A673 (cell line): ENCODE measurements at places on chromosomes 16 and 17.

GRCh38 chr17:20779521-20779920 is 200.0 kb downstream of the CDRT15L2 start:
- DNase-seq, result no peak

- no peak for DNase-seq
Observed at GRCh38 chr16:79618041-79618691, 17.6 kb upstream of the MAF start.

DNA sequence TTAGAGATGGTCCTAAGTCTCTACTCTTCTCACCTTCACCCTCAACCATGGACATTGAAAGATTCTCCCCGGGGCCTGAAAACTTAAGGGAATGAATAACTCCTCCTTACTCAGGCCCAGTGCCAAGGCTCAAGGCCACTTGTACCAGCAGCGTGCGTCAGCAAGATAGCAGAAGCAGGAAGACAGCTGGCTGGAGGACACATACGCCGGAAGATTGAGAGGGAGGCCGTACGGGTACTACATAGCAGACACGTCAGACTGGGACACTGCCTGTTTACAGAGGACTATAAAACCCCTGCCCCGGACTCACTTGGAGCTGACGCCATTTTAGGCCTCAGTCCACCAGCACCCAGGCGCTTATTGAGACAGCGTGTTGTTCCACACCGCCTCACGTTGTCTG is 75.8 kb upstream of the MED13 start:
- DNase-seq, result no peak

DNA sequence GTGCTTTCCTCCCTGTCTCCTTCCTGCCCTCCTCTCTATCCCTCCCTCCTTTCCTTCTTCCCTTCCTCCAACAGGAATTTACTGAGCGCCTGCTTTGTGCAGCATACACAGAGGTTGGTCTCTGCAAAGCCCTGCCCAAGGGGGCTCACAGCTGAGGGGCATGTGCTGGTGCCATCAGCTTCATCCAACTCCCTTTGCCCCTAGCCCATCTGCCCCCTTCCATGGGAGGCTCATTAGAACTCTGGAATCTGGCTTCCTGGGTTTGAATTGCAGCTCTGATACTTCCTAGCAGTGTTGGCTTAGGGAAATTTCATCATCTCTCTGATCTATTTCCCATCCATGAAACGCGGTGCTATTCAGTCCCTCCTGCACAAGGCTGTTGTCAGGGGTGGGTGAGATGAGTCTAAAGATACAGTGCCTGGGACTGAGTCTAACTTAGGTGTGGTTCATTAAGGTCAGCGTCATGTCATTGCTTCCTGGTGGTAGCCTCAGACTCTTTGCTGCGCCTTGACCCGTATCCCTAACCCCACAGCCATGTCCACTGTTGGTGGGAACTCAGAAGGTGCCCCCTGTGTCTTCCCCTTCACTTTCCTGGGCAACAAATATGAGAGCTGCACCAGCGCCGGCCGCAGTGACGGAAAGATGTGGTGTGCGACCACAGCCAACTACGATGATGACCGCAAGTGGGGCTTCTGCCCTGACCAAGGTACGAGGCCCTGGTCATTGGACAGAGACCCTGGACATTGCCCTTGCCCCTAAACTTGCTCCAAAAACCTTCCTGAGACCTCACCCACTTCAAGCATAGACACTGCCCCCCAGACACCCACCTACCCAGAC is 10.3 kb downstream of the MMP2 start:
- DNase-seq, result no peak

DNA sequence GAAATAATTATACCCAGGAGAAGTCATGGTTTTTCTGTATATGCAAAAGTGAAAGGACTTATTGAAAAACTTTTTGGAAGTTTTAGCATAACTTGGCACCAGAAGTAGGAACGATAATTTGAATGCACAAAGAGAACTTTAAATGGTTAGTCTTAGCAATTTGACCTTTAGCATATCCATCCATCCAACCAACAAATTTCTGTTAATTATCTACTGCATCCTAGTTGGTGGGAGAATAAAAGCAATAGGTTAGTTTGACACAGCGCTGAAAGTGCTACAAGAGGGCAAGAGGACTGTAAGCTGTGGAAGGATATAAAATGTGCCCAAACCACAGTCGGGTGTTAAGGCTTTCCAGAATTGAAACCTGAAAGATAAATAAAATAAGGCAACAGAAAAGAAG is 17.6 kb downstream of the SPAG9 start:
- DNase-seq, result no peak

- no peak for DNase-seq
Observed at GRCh38 chr17:74898376-74898946, 5.0 kb upstream of the FADS6 start.

GRCh38 chr16:12141073-12141951 is 164.8 kb downstream of the SNX29 start:
- DNase-seq, result no peak

- DNase-seq, result no peak
Observed at GRCh38 chr16:80100186-80100585, 440.6 kb upstream of the DYNLRB2 start.

GRCh38 chr16:68281368-68282063 is 17.2 kb downstream of the SLC7A6 start:
- DNase-seq, result no peak

- no peak for DNase-seq
Observed at GRCh38 chr17:16927641-16928321, 44.1 kb downstream of the TNFRSF13B start.

GRCh38 chr16:26197707-26198106 is 505.9 kb downstream of the HS3ST4 start:
- no peak for DNase-seq

- no peak for DNase-seq
Observed at GRCh38 chr16:88883946-88884345, 17.5 kb upstream of the PABPN1L start.

- DNase-seq, result no peak
Observed at GRCh38 chr17:13337151-13337550, 264.6 kb downstream of the HS3ST3A1 start.

DNA sequence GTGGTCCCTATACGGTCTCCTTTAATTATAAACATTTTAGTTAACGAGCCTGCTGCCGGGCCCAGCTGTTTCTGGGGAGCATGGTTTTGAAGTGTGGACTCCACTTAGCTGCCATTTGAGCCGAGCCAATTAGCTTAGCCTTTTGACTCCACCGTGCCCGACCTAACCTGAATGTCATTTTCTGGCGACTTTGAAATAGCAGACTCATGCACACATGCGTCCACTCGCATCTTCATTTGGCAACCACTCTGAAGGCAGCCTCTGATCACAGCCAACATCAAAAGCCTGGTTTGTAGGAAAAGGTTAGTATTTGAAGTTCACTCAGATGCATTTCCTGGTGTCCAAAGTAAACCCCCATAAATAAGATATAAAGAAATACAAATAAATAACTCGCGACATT is 16.8 kb downstream of the AXIN2 start:
- DNase-seq, result no peak

GRCh38 chr16:20072874-20073202 is 852 bp downstream of the GPR139 start:
- DNase-seq, result no peak

- peak; percentile 91 for DNase-seq
Observed at GRCh38 chr17:82205720-82206508, 6.7 kb downstream of the CCDC57 start.

GRCh38 chr16:3088925-3089716 is 10.0 kb downstream of the ZSCAN10 start:
- no peak for DNase-seq

- no peak for DNase-seq
Observed at GRCh38 chr16:64540434-64540833, 581.4 kb downstream of the CDH11 start.

- DNase-seq, result no peak
Observed at GRCh38 chr17:63399316-63399715, 46.8 kb downstream of the CYB561 start.

DNA sequence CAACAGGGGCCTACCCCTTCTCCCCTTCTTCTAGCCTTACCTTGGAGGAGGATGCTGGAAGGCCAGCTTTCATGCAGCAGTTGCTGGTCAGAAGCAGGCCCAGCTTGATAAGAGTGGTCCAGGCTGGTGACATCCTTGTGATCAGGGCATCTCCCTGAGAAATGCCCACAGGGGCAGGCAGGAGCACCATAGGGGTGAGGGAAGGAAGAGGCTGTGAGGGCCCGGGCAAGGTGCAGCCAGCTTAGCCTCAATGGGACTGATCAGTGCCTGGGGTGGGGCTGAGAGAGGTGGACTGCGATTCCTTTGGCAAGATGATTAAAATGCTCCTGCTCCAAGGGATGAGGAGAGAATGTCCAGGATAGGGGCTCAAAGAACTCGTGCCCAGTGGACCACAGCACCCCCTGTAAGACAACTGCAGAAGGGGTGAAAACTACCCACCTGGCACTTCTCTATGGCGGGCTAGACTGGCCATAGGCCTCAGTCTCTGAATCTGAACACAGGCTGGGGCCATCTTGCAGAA is 9.5 kb upstream of the GALK1 start:
- DNase-seq, result no peak

DNA sequence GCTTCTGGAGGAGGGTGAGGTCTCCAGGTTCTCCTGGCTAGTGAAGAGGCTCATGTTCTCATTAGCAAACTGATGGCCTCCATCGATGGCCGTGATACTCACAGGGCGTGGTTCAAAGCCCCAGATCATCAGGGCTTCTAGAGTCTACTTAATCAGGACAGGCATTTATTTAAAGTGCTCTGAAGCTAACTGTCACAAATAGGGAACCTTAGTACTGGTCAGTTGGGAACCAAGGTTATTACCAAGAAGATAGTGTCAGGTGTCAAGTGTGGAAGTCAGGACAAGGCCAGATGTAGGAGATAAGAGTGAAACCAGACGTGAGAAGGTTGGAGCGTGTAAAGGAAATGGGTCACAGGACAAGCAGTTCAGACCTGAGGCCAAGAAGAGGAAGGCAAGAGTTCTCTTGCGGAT is 56.9 kb downstream of the PIGL start:
- DNase-seq, result no peak

DNA sequence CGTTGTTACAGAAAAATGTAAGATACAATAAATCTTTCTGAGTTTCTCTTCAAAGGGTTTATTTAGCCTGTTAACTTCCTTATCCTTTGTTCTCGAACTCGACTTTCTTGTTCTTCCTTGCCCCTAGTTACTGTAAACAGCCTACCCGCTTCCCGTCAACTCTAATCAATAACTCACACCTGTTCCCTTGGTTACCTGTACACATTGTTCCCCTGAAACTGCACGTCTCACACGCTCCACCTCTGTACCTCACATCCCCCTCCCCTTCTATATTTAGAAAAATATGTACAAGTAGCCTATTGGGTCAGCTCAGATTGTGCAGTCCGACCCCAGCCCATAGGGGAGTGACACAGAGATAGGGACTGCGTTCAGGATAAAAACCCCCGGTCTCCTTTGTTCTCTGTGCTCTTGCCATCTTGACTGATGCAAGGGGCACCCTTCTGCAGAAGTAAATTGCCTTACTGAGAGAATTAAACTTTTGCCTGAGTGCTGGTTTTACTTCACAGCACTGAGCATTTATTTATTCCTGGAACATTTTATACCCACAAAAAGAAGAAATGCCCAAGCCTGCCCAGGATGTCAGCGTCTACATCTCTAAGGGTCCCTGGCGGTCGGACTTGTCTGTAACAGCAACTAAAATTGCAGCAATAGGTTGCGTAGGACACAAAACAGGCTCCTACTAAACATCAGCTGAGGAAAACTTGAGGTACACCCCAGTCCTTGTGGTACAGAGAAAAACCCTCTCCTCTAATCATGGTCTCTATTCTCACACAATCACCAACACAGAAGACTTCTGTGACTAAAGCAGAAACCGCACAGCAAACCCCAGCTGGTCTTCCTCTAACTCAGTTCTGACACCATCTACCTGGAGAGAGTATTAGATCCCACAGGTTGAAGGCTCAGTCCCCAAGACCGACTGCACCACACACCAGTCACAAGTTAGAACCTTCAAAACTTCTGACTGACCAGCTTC is 11.3 kb downstream of the WDR45B start:
- no peak for DNase-seq

DNA sequence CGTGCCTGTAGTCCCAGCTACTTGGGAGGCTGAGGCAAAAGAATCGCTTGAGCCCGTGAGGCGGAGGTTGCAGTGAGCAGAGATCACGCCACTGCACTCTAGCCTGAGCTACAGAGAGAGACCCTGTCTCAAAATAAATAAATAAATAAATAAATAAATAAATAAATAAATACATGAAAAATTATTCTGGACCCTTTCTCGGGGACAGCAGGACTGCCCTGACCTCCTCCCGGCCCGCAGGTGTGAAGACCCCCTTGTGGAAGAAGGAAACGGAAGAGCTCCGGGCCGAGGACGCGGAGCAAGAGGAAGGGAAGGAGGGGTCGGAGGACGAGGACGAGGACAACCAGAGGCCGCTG is 3.1 kb downstream of the C17orf50 start:
- no peak for DNase-seq

DNA sequence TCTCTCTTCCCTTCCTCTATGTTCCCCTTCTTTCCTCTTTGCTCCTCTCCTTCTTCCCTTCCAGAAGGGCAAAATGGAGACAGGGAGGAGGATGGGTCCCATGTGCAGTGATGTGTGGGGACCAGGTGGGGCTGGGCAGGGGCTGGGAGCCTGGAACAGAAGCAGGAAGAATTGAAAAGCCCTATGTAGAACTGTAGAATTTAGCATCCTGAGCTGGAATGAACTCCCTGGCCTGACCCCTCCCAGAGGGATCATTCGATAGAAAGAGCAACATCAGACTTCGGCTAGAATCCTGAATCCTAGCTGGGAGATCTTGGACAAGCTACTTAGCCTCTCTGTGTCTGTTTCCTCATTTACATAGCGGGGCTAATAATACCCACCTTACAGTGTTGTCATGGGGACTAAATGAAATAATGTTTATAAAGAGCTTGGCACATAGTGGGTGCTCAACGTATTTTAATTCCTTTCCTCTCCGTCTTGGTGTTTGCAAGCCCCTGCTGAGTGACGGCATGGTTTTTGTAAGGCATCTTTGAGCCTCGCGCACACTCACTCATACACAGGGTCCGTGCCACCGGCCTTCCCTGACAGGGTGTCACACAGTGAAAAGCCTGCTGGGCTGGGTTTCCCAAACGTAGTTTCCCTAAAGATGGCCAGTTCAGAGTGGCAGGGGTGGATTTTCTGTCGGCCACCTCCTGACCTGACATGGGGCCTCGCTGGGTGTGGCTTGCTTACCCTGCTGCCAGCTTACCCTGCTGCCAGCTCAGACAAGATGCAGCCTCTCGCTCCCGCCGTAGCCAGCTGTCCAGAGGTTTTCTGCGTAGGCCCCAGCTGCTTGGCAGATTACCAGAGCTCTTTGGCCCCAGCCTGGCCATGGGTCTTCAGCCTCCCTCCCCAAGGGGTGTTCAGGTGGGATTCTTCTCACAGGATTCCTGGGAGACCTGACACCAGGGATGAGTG is 6.1 kb upstream of the ARHGAP23 start:
- DNase-seq, result no peak

- DNase-seq, result peak; percentile 69
Observed at GRCh38 chr16:1414532-1415260, at the start of gene UNKL. Gene UNKL, minus strand, starts transcription at chr16:1414704. Its CDS starts 13 bp downstream, at chr16:1414691.

DNA sequence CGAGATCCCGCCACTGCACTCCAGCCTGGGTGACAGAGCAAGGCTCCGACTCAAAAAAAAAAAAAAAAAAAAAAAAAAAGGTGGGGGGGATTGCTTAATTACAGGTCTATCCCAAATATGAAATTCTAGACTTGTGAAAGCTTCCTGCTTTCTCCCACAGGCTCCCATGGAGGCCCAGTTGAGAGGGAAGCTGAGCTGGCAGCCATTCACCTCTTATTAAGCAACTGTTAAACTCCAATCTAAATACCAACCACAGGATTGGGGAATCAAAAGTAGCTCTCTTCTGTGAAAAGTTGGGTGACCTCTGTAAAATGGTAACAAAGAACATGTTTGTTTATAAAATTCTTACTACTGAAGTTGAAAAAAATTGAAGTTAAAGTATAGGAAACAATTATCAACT is 45.8 kb upstream of the STAC2 start:
- no peak for DNase-seq
